ENCODE measurements at places on chromosomes 5 and 9. TPM values are rescaled to one million over a fixed set of nuclear protein-coding genes. Genes with fewer than 3 reads are reported as not detected.

The DND1 gene
- 0.72 TPM for total RNA-seq

The PAPPA gene
- 33.9 TPM for total RNA-seq

The GABRP gene
- total RNA-seq = not detected

The C9orf153 gene
- 0.25 TPM for total RNA-seq

The MARVELD2 gene
- total RNA-seq = 2.7 TPM

The GGTA1 gene
- total RNA-seq = not detected

The FABP6 gene
- total RNA-seq = 1.1 TPM

The RICTOR gene
- 14.1 TPM for total RNA-seq

The OR2V2 gene
- total RNA-seq = not detected

The DDX4 gene
- total RNA-seq = 0.05 TPM

The LOX gene
- 1.6 TPM for total RNA-seq

The SH3TC2 gene
- 0.48 TPM for total RNA-seq

The GPR21 gene
- not detected for total RNA-seq

The PDCD1LG2 gene
- 0.25 TPM for total RNA-seq

The PCDHGB3 gene
- total RNA-seq = 0.21 TPM

The TAF11L5 gene
- not detected for total RNA-seq

The ECPAS gene
- 44.1 TPM for total RNA-seq
